ENCODE measurements at places on chromosomes 12 and 14.

GRCh38 chr12:113854385-113855142, 111.6 kb downstream of the RBM19 start:
- no peak for DNase-seq

GRCh38 chr12:95335948-95336347, 118.3 kb downstream of the VEZT start:
- DNase-seq: no peak

GRCh38 chr14:103180331-103180730, 57.1 kb downstream of the TNFAIP2 start:
- no peak for DNase-seq

- no peak for DNase-seq
Observed at GRCh38 chr14:56199982-56200577, 81.9 kb downstream of the PELI2 start.

DNA sequence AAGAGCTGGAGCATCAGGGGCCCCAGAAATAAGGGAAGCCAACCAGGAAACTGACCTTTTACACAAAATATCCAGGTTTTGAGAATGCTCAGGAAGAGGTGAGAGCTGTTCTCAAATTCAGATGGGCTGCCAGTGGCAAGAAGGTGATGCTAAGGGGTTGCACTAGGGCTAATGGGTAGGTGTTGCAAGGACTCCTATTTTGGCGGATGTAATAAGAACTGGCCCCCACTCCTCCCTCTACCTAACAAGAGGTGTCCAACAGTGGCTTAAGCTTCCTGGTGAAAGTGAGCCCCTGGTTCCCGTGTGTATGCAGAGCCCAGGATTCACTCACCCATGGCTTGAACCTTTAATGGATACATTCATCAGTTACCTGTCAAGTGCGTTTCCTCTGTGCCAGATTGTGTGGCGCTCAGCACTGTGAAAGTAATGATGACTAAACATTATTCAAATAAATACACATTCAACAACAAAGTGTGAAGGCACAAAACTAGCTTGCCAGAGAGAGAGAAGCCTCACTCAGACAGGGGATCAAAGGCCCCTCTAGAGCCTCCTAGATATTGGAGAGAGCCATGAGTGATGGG, 705 bp upstream of the CHGA start:
- DNase-seq: no peak

GRCh38 chr12:33676866-33677265, 237.2 kb upstream of the SYT10 start:
- no peak for DNase-seq

DNA sequence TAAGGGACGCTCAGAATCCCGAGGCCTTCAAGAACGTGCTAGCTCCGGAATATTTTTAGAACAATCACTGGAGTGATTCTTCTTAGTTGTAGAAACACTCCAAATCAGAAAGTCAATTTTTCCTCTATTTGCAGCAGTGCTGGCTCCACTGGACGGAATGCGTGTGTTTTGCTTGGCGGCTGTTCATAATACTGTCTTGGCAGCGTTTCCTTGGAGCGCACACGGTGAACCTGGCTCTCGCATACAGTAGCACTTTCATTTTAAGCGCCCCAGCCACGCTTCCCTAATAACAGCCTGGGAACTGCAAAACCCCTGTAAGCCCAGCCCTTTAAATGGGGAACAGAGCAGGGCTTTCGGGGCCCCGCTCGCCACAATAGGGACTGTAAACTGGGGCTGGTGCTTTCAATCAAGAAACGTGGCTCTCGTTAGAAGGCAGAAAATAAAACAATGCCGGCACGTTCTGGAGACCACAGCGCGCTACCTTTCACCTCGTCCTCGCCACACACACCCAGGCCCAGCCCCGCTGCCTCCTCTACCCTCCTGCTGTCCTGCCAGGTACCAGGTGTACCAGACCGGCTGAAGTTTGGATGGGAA, 79.9 kb downstream of the BCL11B start:
- no peak for DNase-seq
